ENCODE measurements at places on chromosomes 6 and 20. TPM values are rescaled to one million over a fixed set of nuclear protein-coding genes. Genes with fewer than 3 reads are reported as not detected.
A peak's percentile ranks its signal among the peaks of the same experiment; 100 is the strongest.

GRCh38 chr6:134830940-134831339, 119.0 kb downstream of the ALDH8A1 start:
- H3K4me1 ChIP-seq, result no peaks in the 10 kb centered on the region
- H3K36me3 ChIP-seq, result no peaks in the 10 kb centered on the region
- H3K27me3 ChIP-seq, result no peaks in the 10 kb centered on the region
- no peak overlapping the region for H3K4me3 ChIP-seq

The BNIP5 gene
- not detected for total RNA-seq

The CTAGE9 gene
- not detected for total RNA-seq

The ZNFX1 gene
- 88.7 TPM for total RNA-seq

GRCh38 chr6:167581637-167582036, 245.1 kb upstream of the AFDN start:
- no peak overlapping the region for H3K4me3 ChIP-seq
- DNase-seq, result peak; percentile 4
- H3K4me1 ChIP-seq, result no peaks in the 10 kb centered on the region
- H3K27me3 ChIP-seq, result peaks cover 19% of the 10 kb centered on the region

DNA sequence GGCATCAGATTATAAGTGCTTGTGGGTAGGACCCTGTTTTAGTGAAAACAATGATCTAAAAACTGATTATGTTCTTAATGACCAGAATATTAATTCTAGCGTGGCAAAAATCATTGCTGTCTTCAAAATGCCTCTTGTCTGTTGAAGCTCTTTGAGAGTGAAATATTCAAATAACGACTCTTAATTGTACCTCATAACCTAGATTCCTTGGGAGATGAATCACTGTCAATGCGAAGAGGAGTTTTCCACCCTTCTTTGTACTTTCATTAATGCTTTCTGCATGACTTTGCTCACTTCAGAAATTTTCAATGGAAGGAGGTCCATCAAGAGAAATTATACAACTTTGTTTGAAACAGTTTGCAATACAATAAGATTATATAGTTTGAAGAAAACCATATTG, 71.5 kb downstream of the CRYBG1 start:
- H3K4me3 ChIP-seq, result no peak overlapping the region
- H3K27me3 ChIP-seq, result no peaks in the 10 kb centered on the region
- no peaks in the 10 kb centered on the region for H3K36me3 ChIP-seq
- no peak overlapping the region for H3K27ac ChIP-seq

GRCh38 chr6:33828452-33828763, 24.6 kb upstream of the MLN start:
- no peaks in the 10 kb centered on the region for H3K36me3 ChIP-seq
- H3K4me3 ChIP-seq, result no peak overlapping the region
- DNase-seq, result no peak
- no peaks in the 10 kb centered on the region for H3K4me1 ChIP-seq

- H3K4me3 ChIP-seq, result no peak overlapping the region
- no peaks in the 10 kb centered on the region for H3K4me1 ChIP-seq
- H3K27me3 ChIP-seq, result peaks cover 12% of the 10 kb centered on the region
- no peak for DNase-seq
- no peak overlapping the region for H3K27ac ChIP-seq
Observed at GRCh38 chr20:5931411-5931810, 18.9 kb downstream of the TRMT6 start.

DNA sequence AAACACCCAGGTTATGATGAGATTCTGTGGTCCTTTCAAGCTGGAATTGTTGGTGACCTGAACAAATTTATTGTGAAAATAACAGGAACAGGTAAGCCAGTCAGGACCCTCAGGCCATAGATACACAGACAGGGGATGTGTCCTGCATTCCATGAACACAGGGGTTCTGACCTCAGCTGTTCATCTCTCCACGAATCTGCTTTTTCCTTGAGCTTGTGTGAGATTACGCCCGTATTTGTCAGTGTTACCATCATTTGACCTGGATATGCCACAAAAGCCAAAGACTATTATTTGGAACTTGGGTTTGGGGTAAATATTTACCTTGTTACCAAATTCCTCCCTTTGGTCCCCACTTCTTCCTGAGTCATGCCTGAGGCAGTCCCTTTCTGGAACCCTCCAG, 288.9 kb downstream of the PREX1 start:
- no peaks in the 10 kb centered on the region for H3K36me3 ChIP-seq
- H3K4me3 ChIP-seq, result no peak overlapping the region
- peaks cover 34% of the 10 kb centered on the region for H3K27me3 ChIP-seq
- no peaks in the 10 kb centered on the region for H3K4me1 ChIP-seq
- no peak for DNase-seq

- no peak overlapping the region for H3K4me3 ChIP-seq
- H3K27ac ChIP-seq, result no peak overlapping the region
Observed at GRCh38 chr6:97067045-97067444, 142.5 kb downstream of the KLHL32 start.

The PANK2 gene
- total RNA-seq, result 63.3 TPM

The ELOVL4 gene
- total RNA-seq, result 2.0 TPM

DNA sequence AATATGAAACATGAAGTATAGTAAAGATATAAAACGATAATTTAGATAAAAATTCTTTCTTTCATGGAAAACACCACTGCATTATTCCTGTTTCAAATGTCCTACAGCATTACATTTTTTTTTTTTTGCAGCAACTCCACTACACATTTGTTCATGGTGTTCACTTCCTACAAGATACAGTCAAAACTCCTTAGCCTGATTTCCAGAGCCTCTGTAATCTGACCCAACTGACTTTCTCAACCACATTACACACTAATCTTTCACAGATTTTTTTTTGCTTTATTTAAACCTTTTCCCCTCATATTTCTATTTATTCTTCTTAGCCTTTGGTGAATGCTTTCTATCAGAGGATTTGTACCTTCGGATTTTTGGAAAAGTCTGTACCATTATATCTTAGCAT, 176.5 kb upstream of the PDE7B start:
- peaks cover 4% of the 10 kb centered on the region for H3K27me3 ChIP-seq
- no peak overlapping the region for H3K4me3 ChIP-seq
- H3K27ac ChIP-seq, result no peak overlapping the region
- H3K4me1 ChIP-seq, result peaks cover 23% of the 10 kb centered on the region

The POLR1C gene
- total RNA-seq, result 24.1 TPM

The CD24 gene
- total RNA-seq, result 0.40 TPM

- H3K36me3 ChIP-seq, result no peaks in the 10 kb centered on the region
- no peak for DNase-seq
- no peaks in the 10 kb centered on the region for H3K4me1 ChIP-seq
- no peak overlapping the region for H3K27ac ChIP-seq
- no peak overlapping the region for H3K4me3 ChIP-seq
- H3K27me3 ChIP-seq, result no peaks in the 10 kb centered on the region
Observed at GRCh38 chr20:36415475-36416002, 109.4 kb downstream of the DLGAP4 start.

The EEF1A1 gene
- 7,440 TPM for total RNA-seq

GRCh38 chr20:19213946-19214490, 1.6 kb downstream of the SLC24A3 start:
- no peak overlapping the region for H3K27ac ChIP-seq
- DNase-seq, result no peak
- no peaks in the 10 kb centered on the region for H3K36me3 ChIP-seq
- no peak overlapping the region for H3K4me3 ChIP-seq

- no peaks in the 10 kb centered on the region for H3K27me3 ChIP-seq
- no peak overlapping the region for H3K27ac ChIP-seq
- no peak for DNase-seq
Observed at GRCh38 chr6:105495515-105495914, 92.6 kb upstream of the PREP start.

DNA sequence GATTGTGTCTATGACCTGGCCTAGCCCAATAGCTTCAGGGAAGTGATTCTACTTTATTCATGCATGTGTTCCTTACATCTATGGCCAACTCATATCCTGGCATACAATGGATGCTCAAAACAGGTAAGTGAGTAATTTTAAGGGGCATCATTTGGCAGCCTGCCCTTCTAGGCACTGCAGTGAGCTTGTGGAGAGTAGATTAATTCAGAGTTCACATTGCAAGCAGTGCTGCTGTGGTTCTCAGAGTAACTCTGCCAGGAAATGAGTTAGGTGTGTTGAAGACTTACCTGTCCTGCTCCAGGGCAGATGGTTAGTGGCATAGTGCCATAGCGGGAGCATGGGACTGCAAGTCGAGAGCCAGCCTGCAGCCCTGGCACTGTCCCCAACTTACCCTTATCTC, 158.0 kb downstream of the SCP2D1 start:
- H3K27ac ChIP-seq, result no peak overlapping the region
- H3K4me3 ChIP-seq, result no peak overlapping the region
- no peak for DNase-seq
- H3K36me3 ChIP-seq, result no peaks in the 10 kb centered on the region

DNA sequence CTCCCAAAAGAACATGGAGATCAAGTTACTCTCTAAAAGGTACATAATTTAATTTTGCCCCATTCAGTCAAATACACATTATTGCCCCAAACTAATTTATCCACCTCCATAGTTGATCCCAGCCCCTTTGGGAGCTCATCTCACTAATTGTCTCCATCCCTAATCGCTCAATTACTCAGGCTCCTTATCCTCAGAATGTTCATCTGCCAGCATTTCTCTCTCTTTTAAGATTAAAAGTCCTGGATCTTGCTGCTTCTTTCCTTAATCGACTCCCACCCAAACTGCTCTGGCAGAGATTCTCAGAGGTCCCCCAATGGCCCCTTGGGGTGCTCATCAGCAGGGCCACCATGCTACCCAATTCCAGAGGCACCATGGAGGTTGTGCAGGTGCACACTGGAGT, 18.4 kb upstream of the NNAT start:
- H3K4me3 ChIP-seq, result no peak overlapping the region
- H3K27me3 ChIP-seq, result no peaks in the 10 kb centered on the region
- H3K27ac ChIP-seq, result no peak overlapping the region
- H3K36me3 ChIP-seq, result no peaks in the 10 kb centered on the region
- no peaks in the 10 kb centered on the region for H3K4me1 ChIP-seq
- no peak for DNase-seq

DNA sequence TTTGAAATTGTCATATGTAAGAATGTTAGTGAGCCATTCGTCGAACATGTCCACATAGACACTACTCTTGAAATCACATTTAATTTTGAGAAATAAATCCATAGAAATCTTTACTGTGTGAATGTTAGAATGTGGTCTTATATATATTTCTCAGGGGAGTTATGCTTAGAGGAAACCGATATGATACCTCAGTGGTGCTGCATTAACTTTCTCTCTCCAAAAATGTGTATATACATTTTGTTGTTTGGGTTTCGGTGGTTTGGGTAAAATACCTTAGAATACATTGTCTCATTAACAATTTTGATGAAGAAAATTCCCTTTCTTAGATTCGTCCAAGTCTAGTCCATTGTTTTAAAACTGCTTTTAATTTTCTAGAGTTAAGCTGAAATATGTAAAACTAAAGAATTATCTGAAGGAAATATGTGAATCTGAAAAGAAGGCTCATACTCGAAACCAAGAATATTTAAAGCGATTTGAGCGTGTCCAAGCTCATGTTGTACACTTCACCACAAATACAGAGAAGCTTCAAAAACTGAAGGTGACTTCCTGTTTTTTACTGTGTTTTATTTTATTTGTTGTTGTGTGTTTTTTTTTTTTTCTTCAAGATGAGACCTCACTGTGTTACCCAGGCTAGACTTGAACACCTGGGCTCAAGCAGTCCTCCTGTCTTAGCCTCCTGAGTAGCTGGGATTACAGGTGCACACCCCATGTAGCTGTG, 10.3 kb downstream of the KIZ start:
- H3K4me1 ChIP-seq, result peaks cover 4% of the 10 kb centered on the region
- peaks cover 14% of the 10 kb centered on the region for H3K36me3 ChIP-seq
- no peaks in the 10 kb centered on the region for H3K27me3 ChIP-seq
- no peak overlapping the region for H3K27ac ChIP-seq

- H3K27me3 ChIP-seq, result no peaks in the 10 kb centered on the region
- no peak overlapping the region for H3K27ac ChIP-seq
- H3K36me3 ChIP-seq, result no peaks in the 10 kb centered on the region
- peaks cover 3% of the 10 kb centered on the region for H3K4me1 ChIP-seq
- H3K4me3 ChIP-seq, result no peak overlapping the region
- DNase-seq, result no peak
Observed at GRCh38 chr6:163432300-163432699, 17.8 kb downstream of the QKI start.
